ENCODE measurements at places on chromosomes 5 and 9.

- DNase-seq, result no peak
Observed at GRCh38 chr5:139383993-139384590, 995 bp upstream of the SLC23A1 start.

- DNase-seq, result no peak
Observed at GRCh38 chr9:114981063-114981462, 50.7 kb upstream of the TNFSF8 start.

DNA sequence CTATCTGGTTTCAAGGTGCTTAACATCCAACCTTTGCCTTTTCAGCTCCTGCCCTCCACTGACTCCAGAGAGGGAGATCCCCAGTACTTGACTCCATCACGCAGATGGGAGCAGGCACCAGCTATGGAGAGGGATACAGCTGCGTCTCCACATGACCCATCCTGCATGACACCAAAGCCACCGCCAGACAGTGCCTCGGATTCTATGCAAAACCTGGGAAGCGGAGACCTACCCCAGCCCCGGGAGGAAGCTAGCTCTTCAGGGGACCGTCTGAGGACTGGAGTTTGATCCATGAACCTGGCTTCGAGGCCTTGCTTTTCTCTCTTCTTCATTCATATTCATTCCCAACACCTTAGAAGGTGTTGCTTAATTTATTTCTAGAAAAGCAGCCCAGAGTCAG is 24.8 kb downstream of the HRH2 start:
- DNase-seq, result no peak

- no peak for DNase-seq
Observed at GRCh38 chr9:134863306-134863902, 17.2 kb upstream of the FCN2 start.

- DNase-seq, result no peak
Observed at GRCh38 chr5:178309271-178310013, 76.8 kb upstream of the PHYKPL start.

GRCh38 chr5:91383956-91384300 is 811 bp upstream of the ARRDC3 start:
- DNase-seq, result no peak

DNA sequence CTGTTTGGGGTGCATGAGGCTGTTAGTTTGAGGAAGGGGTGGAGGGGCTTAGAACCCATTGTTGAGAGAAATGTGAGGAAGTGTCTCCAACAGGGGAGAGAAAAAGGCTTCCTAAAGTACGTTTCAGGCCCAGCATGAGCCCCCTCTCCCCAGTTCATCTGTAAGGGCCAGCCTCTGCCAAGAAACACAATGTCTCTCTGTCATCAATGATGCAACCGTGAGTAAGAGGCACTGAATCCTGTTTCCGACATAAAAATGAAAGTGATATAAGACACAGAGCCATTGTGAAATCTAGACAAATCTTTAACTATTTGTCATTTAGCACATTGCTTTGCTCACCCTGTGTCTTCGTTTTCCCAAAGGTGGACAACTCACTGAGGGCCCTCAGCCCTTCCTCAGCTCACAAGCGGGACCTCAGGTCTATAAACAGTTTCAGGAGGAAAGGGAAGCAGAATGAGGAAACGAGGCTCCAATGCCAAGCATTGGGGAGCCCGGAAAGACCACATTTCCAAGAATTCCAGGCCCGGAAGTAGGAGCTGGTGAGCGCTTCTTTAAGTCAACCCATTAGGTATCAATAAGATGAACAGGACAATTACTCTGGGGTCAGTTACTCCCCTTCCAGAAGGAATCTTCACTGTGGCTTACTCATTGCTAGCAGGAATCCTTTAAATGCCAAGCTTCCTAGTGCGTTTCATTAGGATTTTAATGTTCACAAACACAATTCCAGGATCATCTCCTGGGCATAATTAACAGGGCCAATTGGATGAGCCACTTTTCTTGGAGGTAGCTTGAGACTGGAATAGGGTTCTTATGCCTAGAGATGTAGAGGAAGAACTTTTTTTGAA is 59.0 kb upstream of the KLF4 start:
- DNase-seq, result peak; percentile 43

GRCh38 chr5:6449465-6450158 is 953 bp downstream of the UBE2QL1 start:
- no peak for DNase-seq

Measured in Panc1 (cell line).